NCI-H446 (cell line): ENCODE measurements at places on chromosomes 11 and 22.
A peak's percentile ranks its signal among the peaks of the same experiment; 100 is the strongest.

DNA sequence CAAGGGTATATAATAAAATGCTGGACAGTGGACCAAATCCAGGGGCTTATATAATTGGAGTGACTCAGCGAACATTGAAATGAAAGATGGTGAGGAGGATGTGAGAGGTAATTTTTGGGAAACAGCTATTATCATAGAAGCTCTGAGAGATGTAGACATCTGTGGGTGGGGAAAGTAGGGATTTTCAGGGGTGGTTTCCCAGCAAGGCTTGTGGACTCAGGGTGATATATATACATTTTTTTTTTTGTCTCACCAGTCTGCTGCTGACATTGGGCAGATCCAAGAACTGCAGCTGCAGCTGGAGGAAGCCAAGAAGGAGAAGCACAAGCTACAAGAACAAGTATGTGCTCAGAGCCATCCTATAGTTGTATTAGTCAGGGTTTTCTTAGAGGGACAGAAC is 208.1 kb downstream of the MYO18B start:
- no peak for DNase-seq

GRCh38 chr11:83282084-83282716 is 4.0 kb downstream of the CCDC90B start:
- no peak for DNase-seq

GRCh38 chr11:1304380-1304779 is 5.1 kb downstream of the TOLLIP start:
- DNase-seq, result no peak

DNA sequence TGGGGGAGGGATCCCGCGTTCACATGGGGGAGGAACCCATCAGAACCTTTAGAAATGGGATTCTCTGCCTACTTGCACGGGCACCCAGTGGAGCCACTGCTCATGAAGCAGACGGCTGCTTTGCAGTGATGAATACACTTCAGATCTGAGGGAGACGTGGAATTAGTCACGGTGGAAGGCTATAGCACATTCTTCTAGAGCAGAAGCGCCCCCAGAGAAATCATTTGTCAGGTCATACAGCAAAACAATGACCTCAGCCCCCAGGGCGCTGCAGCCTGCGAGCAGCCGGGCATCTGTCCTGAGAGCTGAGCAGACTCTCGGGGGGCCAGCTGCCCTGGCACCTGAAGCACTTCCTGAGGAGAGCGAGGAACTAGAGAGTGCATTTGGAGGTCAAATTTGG is 12.7 kb downstream of the TP53AIP1 start:
- DNase-seq, result no peak

DNA sequence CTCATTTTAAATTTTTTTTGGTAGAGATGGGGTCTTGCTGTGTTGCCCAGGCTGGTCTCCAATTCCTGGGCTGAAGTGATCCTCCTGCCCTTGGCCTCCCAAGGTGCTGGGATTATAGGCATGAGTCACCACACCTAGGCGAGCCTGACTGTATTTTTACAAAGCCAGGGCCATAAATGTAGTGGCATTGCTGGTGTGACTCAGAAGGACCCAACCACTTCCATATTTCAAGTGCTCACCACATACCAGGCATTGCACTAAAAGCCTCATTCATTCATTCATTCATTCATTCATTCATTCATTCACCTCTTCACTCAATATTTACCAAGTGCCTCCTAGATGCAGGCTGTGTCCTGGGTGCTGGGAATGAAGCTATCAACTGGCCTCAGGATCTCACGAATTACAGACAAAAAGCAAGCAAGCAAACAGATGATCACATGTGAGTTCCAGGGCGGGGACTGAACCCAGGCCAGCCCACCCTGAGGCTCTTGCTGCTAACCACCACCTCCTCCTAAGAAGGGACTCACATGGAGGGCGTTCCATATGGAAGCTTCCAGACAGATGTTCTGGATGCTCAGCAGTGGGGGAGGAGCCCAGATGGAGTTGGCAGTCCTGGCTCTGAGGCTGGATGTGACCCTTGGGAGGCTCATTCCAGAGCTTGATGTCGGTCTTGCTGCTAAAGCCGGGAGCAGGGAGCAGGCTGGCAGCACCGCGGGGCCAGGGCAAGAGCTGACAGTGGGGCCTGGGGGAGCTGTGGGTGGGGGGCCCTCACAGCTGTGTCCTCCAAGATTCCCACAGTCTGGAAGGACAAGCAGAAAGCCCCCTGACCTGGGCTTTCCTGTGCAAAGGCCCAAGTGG is 158.8 kb downstream of the CTTN start:
- no peak for DNase-seq

DNA sequence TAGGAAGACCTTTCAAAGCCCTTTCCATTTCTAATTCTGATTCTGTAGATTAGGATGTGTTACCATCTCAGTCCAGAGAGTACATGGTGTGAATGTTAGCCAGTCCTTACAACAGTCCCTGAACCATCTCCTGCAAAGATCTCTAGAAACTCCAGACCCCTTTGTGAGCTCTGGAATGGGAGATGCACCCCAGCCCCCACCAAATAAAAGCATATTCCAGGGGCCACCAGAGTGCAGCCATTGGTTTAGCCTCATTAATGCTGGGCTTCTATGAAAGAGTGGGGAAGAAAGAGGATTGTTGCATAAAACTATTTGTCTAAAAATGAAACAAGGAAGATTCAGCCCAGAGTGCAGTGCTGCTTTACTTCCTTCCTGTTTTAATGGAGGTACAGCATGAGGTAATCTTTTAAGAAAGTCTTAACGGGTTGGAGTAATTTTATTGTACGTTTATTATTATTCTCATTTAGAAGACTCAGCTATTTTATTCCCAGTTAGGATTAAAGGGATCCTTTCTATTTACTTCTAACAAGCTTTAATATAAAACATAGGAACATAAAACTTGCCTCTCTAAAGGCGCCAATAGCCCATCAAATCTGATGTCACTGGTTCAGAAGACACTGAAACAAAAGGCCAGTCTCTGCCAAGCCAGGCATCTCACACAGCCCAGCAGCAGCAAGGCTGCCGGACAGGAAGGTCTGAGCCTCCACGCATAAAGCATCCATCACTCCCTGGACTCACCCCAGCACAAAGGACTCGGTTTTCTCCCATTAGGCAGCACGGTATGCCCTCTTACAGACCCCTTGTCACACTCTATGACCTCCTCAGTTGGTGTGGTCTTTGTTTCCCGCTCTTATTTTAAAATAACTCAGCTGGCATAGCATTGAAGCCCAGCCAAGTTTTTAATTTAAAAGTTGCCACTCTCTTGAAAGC is 203.9 kb upstream of the BLID start:
- DNase-seq, result no peak

DNA sequence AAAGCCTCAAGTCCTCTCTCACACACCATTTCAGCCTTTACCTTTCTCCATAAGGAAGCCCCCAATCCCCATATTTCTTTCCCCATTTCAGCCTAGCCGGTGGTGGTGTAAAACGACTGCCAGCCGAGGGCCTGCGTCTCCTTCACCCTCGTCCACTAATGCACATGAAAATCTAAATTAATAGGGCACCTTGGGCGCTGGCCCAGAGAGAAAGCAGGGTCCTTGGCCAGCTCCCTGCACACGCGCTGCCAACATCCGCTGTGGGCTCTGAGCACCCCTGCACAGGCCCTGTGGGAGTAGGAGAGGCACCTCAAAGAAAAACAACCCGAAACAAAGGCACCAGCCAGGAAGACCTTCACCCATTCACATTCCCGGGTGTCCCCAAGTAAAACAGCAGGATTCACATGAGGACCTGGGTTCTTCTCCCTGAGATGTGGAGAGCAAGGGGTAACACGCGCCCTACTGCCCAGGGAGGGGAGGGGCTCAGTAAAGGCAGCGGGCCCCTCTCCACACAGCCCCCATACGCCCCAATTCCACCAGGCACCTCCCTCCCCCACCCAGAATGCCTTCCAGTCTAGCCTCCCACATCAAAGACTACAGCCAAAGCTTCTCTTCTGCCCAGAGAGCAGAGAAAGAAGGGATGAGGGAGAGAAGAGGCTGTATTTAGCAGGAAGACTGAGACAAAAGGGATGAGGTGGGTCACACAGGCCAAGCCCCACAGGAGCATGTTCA is 79.0 kb downstream of the MICAL3 start:
- no peak for DNase-seq

DNA sequence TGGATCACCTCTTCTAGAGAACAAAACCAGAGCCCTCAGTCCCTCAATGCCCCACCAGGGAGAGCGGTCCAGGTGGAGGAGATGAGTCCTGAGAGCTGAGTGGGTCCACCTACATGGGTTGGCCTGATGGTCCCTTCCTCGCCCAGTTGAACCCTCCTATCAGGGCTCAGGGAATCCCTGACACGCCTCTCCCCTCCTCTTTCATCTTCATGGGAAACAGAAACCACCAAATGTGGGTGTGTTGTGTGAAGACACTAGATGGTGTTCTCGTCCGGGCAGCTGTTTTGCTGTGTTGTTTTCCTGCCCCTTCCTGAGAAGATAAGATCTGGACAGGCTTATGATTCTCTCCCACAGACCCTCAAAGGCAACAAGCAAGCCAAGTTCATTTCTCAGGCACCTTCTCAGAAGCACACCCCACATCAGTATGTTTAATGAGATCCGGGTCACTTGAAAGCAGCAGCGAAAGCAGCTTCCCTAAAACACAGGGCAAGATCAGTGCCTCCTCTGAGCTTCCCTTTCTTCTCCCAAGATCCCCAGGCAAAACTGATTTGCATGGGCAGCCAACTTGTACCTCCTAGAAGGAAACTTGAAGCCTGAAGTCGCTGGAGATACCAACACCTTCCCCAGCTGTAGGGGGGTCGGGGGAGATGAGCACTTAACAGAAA is 35.3 kb upstream of the POU2AF1 start:
- no peak for DNase-seq

GRCh38 chr11:31987118-31988005 is 103.5 kb upstream of the RCN1 start:
- DNase-seq, result no peak

DNA sequence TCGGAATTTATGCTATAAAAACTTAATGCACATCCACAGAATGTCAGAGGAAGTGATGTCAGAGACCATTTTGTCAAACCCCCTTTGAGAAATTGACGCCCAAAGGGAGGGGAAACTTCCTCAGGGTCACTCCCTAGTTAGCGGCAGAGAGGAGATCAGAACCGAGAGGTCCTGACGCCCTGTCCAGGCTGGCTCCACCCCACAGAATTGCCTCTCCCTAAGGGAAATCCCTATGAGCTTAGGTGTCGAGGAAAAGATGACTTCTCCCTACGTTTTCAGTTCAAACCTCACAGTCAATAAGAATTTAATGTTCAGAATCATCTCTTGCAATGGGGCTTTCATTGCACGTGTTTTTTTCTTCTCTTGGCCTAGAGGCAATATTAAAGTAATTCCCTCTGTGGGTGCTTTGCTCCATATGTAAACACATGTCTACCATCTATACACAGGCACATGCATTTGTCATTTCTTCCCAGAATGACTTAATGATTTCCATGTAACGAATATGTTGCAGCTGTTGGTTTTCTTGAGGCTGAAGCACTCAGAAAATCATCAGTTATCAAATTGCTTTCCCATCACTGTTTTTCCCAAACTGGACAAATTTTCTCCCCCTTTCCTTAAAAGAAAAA is 148.7 kb upstream of the TIMP3 start:
- DNase-seq, result no peak

- no peak for DNase-seq
Measured at GRCh38 chr22:47121791-47122190, 359.3 kb downstream of the TBC1D22A start.

DNA sequence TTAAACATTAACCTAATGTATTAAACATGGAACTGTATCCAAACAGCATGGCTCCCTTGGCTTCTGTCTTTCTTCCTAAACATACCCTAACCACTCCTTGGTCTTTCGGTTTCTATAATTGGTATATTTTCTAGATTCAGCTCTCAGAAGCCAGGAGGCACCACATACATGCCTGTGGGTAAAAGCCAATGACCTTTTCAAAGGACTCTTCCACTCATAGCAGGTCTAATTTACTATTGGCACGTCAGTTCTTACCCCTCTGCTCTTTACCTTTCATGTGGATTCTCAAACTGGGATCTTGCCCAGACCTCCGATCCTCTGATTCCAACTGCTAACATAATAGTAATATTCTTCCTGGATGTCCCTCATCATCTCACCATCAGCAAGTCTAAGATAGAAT is 835.1 kb downstream of the NTM start:
- DNase-seq, result no peak

DNA sequence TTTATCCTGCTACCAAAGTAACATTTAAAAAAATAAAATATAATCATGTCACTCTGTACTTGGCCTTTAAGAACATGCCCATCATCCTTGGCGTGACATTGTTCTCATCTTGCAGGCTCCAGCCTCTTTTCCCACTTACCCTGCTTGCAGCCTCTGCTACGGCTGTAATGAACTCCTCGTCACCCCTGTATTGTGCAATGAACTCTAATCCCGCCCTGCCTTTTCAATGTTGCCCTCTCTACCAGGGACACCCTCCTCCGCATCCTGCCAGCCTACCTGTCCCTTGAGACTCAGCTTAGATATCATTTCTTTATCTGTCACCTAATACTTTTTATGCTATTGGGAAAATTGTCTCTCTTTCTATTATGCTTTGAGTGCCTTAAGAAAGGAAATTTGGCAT is 12.6 kb upstream of the MMP20 start:
- DNase-seq, result no peak

- peak; percentile 58 for DNase-seq
Measured at GRCh38 chr11:8593935-8594909, at the start of gene STK33. TSS of gene STK33 (minus strand) at chr11:8594228. CDS start at chr11:8474905, 119,323 bp downstream.

- DNase-seq, result no peak
Measured at GRCh38 chr11:102328748-102329147, 11.5 kb downstream of the BIRC3 start.

GRCh38 chr11:87322568-87322967 is 284.8 kb downstream of the TMEM135 start:
- DNase-seq, result no peak

DNA sequence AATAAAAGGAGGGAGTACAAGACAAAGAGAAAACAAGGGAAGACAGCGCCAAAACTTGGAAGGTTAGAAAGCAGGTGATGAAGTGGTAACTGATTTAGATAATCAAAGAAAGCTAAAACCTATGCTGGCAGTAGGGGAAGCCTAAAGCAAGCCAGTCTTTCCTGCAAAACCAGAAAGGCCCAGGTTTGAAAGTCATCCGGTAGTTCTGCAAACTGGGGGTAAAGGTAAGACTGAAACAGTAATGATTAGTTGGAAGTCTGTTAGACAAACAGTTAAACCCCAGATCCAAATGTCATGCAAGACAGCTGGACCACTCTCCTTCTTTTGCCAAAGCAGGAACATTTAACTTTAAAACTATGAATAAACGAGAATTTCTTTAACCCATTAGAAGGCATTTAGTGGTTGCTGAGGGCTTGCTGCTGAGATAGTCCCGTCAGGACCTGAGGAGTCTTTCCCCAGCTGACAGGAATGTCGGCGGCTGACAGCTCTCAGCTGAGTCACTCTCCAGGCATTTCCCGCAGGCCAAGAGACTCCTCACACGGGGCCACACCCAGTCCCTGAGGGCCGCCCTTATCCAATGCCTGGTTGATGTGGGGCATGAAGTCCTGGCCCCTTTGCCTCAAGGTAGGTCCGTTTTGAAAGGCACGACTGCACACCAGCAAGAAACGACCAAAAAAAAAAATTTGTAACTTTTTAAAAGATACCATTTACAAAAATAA is 36.3 kb upstream of the CFAP300 start:
- no peak for DNase-seq

GRCh38 chr11:10838881-10839280 is 19.0 kb downstream of the ZBED5 start:
- no peak for DNase-seq
